ENCODE measurements at places on chromosomes 1 and 21. TPM values are rescaled to one million over a fixed set of nuclear protein-coding genes. Genes with fewer than 3 reads are reported as not detected.

The IL20 gene
- total RNA-seq, result not detected

The BSND gene
- total RNA-seq, result not detected

The ILDR2 gene
- not detected for total RNA-seq

The GBP4 gene
- total RNA-seq, result 0.77 TPM

The CSF3R gene
- 0.11 TPM for total RNA-seq

The B3GALT5 gene
- total RNA-seq, result 1.1 TPM

The AXDND1 gene
- 0.22 TPM for total RNA-seq

The PADI3 gene
- not detected for total RNA-seq

The PRAMEF1 gene
- not detected for total RNA-seq

The ST6GALNAC3 gene
- total RNA-seq, result 0.44 TPM

The ALG14 gene
- total RNA-seq, result 2.9 TPM

The KRTAP12-2 gene
- total RNA-seq, result not detected

The FMO3 gene
- not detected for total RNA-seq

The RNU11 gene
- total RNA-seq, result not detected

The OR10J1 gene
- total RNA-seq, result 0.25 TPM

The SPRR2F gene
- total RNA-seq, result not detected

The LAMC1 gene
- 595 TPM for total RNA-seq

The DYRK1A gene
- 70.5 TPM for total RNA-seq

The EVA1C gene
- total RNA-seq, result 15.5 TPM

The TEDDM1 gene
- not detected for total RNA-seq

Measured in uterine smooth muscle cell (primary cell).